ENCODE measurements at places on chromosomes 1 and 21.

DNA sequence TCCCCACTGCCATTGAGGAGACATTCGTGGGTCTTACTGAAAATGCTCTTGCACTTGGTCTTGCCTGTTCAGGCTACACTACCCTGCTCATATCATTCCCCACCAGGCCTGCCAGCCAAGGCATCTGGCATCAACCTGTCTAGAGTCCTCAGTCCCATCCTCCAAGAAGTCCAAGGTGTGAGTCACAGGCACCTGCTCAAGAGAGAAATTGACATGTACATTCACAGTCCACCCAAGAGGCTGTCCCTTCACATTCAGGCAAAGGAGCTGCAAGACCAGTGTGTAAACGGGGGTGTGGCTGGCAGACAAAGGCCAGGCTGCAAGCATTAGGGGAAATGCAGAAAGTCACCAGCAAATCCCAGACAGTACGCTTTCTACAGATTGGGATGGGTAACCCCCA is 13.1 kb upstream of the PLA2G2C start:
- no peaks in the 10 kb centered on the region for H3K27me3 ChIP-seq
- no peaks in the 10 kb centered on the region for H3K4me1 ChIP-seq
- no peaks in the 10 kb centered on the region for H3K36me3 ChIP-seq
- H3K27ac ChIP-seq = no peak overlapping the region
- DNase-seq = no peak

GRCh38 chr1:33057095-33057494 is 20.4 kb upstream of the AK2 start:
- no peaks in the 10 kb centered on the region for H3K36me3 ChIP-seq
- no peak overlapping the region for H3K4me3 ChIP-seq

GRCh38 chr1:227449051-227449450 is 114.3 kb upstream of the ZNF678 start:
- H3K27ac ChIP-seq = no peak overlapping the region
- H3K4me3 ChIP-seq = no peak overlapping the region
- H3K36me3 ChIP-seq = no peaks in the 10 kb centered on the region
- H3K4me1 ChIP-seq = no peaks in the 10 kb centered on the region

DNA sequence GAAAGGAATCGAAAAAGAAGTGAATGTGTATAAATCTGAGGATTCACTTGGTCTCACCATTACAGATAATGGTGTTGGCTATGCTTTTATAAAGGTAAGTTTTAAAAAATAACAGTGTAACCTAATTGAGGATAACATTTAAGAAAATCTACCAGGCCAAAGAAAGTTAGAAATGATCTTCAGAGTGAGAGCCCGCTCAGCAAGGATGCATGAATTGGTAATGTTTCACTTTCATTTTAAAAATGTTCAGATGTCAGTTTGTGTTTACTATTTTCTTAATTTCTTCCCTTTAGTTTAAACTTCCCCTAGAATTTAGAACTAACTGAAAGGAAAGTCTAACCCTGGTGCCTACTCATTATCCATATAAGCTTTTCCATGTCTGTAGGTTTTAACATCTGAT is 35.0 kb downstream of the GIPC2 start:
- no peak overlapping the region for H3K27ac ChIP-seq
- no peaks in the 10 kb centered on the region for H3K4me1 ChIP-seq
- no peak for DNase-seq
- H3K36me3 ChIP-seq = no peaks in the 10 kb centered on the region
- H3K4me3 ChIP-seq = no peak overlapping the region
- no peaks in the 10 kb centered on the region for H3K27me3 ChIP-seq

DNA sequence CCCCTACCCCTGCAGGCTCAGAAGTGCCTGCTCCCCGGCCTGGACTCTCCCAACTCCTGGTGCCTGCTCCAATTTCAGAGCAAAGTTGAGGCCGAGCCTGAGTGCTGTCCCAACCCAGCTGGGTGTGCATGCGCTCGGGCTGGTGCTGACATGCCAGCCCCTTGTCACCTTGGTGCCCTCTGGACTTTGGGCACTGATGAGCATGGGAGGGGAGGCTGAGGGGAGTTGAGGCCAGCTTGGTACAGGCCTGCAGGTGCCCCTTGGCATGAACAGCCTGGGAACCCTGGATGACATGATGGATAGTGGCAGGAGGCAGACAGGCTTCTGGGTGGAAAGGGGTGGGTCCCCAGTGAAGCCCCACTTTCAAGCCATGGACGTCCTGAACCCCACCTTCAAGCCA is 366.1 kb upstream of the NEGR1 start:
- no peaks in the 10 kb centered on the region for H3K4me1 ChIP-seq
- no peak overlapping the region for H3K4me3 ChIP-seq
- no peaks in the 10 kb centered on the region for H3K27me3 ChIP-seq
- H3K36me3 ChIP-seq = no peaks in the 10 kb centered on the region
- no peak overlapping the region for H3K27ac ChIP-seq

DNA sequence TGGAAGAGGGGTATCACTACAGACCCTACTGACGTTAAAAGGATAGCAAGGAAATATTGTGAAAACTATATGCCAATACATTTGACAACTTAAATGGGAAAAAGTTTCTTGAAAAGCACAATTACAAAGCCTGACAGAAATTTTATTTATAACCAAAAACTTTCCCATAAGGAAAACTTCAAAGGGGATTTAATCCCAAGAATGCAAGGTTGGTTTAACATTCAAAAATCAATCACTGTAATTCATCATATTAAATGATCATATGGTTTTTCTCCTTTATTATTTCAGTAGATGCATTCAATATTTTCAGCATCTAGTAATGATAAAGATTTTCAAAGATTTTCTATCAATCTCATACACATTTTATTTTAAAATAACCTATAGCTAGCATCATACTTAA is 13.3 kb downstream of the LRRC8C start:
- H3K4me1 ChIP-seq = no peaks in the 10 kb centered on the region
- no peak for DNase-seq
- no peaks in the 10 kb centered on the region for H3K36me3 ChIP-seq
- H3K4me3 ChIP-seq = no peak overlapping the region

DNA sequence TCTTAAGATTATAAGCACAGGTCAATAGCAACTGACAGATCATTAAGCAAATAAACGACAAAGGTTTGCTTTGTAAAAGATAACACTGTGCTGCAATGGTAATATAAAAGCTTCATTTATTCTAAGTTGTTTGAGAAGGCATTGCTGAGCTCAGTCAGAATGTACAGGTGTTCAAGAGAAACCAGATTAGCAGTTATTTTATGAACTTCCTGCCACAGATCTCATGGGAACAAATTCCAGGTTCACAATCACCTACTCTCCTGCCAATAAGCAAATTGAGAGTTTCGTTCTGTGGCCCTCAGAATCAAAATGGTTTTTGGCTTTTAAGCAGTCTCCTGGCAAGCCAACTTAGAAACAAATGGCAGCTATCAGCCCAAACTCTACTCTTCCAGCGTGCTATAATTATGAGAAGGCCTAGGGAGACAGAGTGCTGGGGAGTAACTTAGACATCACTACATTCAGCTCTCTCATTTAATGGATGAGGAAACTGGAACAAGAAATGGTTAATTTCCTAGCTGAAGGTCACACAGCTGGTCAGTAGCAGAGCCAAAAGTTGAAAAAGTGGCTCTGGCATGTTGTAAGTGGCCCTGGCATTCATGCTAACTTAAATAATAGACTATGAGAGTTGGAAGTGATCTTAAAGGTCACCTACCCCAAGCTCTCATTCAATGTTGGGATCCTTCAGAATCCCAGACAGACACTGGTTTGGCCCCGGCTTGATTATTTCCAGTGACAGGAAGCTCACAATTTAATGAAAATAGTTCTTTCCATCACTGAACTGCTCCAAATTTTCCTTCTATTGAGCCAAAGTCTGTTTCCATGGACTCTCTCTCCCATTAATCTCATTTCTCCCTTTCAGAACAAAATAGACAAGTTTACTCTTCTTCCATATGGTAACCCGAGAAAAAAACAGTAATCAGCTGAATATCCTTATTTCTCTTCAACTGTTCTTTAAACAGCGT is 82.6 kb upstream of the EDEM3 start:
- no peaks in the 10 kb centered on the region for H3K27me3 ChIP-seq
- H3K27ac ChIP-seq = no peak overlapping the region
- H3K4me1 ChIP-seq = no peaks in the 10 kb centered on the region
- no peaks in the 10 kb centered on the region for H3K36me3 ChIP-seq
- no peak for DNase-seq

DNA sequence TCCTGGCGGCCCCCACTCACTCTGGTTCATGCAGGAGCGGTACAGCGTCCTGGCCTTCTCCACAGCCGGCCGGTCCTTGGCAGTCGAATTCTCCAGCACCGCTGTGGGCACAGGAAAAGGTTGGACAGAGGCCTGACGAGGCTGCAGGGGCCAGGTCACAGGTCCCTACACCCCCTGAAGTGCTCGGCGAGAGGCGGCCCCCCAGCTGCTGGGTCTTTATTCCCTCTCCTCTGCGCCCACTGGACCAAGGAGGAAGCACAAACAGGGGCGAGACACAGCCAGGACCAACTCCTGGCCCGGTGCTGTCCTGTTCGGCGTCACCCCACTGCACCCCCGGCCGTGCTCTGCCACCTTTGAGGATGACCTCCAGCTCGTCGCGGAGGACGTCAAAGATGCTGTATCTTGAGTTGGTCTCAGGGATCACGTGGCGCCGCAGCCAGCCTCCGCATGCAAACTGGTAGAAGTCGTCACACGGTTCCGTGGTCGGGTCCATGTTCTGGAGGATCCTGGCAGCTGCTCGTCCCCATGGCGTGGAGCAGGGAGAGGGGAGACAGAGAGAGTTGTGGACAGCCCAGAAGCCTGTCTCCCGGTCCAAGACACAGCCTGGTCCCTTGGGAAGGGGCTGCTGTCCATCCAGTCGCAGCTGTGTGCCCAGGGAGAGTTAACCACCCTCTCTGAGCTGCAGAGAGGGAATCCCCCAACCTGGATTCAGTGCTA is 22.9 kb downstream of the PRXL2B start:
- no peaks in the 10 kb centered on the region for H3K27me3 ChIP-seq
- no peaks in the 10 kb centered on the region for H3K4me1 ChIP-seq
- DNase-seq = no peak

- H3K36me3 ChIP-seq = no peaks in the 10 kb centered on the region
- no peaks in the 10 kb centered on the region for H3K4me1 ChIP-seq
- H3K27ac ChIP-seq = no peak overlapping the region
- no peak overlapping the region for H3K4me3 ChIP-seq
- DNase-seq = no peak
These were observed 31.5 kb downstream of the WNT2B start for GRCh38 chr1:112540226-112540794.

DNA sequence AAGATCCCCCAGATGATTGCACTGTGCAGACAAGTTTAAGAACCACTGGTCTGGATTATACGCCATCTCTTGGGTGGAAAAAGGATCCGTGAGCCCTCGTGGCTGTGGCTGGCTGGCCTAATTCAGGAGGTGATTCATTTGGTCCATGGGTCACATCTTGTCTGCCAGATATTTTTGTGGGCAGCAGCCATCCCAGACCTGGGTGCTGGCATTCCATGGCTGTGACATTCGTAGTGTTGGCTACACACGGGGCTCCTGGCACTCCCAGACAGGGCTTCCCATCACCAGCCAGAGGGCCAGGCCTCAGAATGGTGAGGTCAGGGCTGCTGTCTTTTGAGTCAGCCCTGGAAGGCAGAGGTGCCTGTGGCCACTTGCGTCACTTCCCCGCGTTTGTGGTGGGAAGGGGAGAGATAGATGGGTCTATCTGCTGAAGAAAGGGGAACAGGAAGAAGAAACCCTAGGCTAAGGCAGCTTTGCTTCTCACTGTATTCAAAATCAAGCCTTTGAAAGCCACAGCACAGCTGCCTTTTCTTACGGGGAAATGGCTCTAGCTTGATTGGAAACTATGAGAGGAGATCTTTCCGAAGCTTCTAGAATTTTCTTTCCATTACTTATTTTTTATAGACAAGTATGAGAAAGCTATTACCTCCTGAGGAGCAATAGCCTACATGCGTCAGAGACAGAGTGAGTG is 32.4 kb downstream of the EIF2D start:
- DNase-seq = no peak
- no peaks in the 10 kb centered on the region for H3K27me3 ChIP-seq
- H3K27ac ChIP-seq = no peak overlapping the region

GRCh38 chr1:193458628-193459027 is 272.2 kb upstream of the B3GALT2 start:
- no peak for DNase-seq
- no peaks in the 10 kb centered on the region for H3K27me3 ChIP-seq
- H3K27ac ChIP-seq = no peak overlapping the region
- H3K4me1 ChIP-seq = no peaks in the 10 kb centered on the region
- no peaks in the 10 kb centered on the region for H3K36me3 ChIP-seq

GRCh38 chr1:30110846-30111245 is 612.5 kb downstream of the MATN1 start:
- H3K4me1 ChIP-seq = no peaks in the 10 kb centered on the region
- H3K27ac ChIP-seq = no peak overlapping the region
- no peaks in the 10 kb centered on the region for H3K27me3 ChIP-seq
- no peak overlapping the region for H3K4me3 ChIP-seq
- DNase-seq = no peak
- no peaks in the 10 kb centered on the region for H3K36me3 ChIP-seq

GRCh38 chr1:177306981-177307380 is 136.2 kb downstream of the BRINP2 start:
- no peak overlapping the region for H3K4me3 ChIP-seq
- DNase-seq = no peak
- no peaks in the 10 kb centered on the region for H3K36me3 ChIP-seq
- H3K4me1 ChIP-seq = no peaks in the 10 kb centered on the region
- no peak overlapping the region for H3K27ac ChIP-seq

DNA sequence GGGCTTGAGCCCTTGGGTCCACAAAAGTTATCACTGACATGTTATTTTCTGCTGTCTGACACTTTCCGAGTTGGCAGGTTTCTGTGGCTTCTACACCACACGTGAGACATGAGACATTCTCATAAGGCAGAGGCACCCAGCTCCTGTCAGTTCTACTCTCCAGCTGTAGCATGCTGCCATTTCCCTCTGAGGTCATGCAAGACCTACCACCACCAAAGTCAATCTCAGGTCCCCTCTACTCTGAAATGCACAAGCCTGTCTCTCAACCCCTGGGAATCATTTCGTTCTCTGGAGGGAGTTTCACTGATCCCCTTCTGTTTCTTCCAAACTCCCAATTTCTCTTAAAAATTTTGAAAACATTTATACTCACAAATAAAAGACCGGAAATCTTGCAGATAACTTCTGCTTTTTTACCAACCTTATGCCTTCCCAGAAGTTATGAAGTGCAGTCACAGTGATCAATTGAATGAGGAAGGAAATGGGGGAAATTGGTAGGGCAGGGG is 39.5 kb upstream of the CR2 start:
- no peaks in the 10 kb centered on the region for H3K4me1 ChIP-seq
- DNase-seq = no peak
- H3K4me3 ChIP-seq = no peak overlapping the region
- no peak overlapping the region for H3K27ac ChIP-seq

DNA sequence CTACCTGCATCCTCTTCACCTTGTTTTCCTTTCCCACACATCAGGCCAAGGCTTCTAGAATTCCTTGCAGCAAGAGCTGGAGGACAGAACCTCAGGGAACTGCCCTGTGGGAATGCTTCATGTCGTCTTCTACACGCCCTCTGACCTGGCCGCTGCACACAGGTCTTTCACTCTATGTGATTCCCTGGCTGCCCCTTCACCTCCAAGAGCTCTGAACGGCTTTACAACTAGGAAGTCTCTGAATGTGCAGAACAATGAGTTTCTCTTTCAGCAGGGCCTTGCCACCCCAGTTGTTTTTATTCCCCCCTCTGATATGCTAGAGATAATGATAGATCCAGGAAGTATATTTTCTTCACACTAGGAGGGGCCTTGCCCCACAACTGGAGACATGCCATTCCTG is 142.6 kb downstream of the CLIC6 start:
- no peak overlapping the region for H3K27ac ChIP-seq
- DNase-seq = no peak
- H3K4me3 ChIP-seq = no peak overlapping the region
- no peaks in the 10 kb centered on the region for H3K27me3 ChIP-seq
